Keratinocyte (primary cell): ENCODE measurements at places on chromosomes 7 and 10. TPM values are rescaled to one million over a fixed set of nuclear protein-coding genes. Genes with fewer than 3 reads are reported as not detected.

The SDK1 gene
- 0.66 to 2.0 TPM (median 0.75 TPM) in 3 replicates for polyA plus RNA-seq

The NPSR1 gene
- not detected in 3 replicates for polyA plus RNA-seq

The STMP1 gene
- polyA plus RNA-seq = 16.6 to 30.5 TPM (median 24.8 TPM) in 3 replicates

The PON1 gene
- polyA plus RNA-seq = not detected in 3 replicates

The ZEB1 gene
- polyA plus RNA-seq = 0.32 to 0.96 TPM (median 0.70 TPM) in 3 replicates

The TEX36 gene
- polyA plus RNA-seq = not detected in 3 replicates

GRCh38 chr7:36186359-36187121, 33.5 kb downstream of the EEPD1 start:
- no peak for DNase-seq

DNA sequence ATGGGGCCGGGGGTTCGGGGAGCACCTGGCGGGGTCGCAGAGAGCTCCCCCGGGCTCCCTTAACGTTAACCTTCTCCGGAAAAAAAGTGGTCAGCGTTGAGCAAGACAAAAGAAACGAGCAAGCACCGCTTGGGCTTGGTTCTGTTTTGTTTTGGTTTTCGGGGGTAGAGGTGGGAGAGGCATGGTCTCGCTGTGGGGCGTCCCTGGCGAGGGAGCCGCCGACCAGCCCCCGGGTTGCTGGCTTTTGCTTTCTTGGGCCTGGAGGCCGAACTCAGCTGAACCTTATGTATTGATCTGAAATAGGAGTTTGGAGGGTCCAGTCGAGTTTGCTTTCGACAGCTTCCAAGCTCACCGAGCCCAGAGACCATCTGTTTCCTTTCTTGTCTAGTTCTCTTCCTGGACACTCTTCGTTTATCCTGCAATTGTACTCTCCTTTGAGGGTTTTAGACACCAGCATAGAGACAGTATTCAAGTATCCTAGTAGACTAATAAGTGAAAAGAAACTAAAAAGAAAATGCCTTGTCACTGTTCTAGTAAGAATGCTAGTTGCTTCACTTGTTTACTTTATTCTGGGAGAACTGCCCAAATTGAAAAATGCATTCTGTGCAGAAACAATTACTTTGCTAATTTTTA, 980 bp downstream of the FHIP2A start:
- DNase-seq = no peak

DNA sequence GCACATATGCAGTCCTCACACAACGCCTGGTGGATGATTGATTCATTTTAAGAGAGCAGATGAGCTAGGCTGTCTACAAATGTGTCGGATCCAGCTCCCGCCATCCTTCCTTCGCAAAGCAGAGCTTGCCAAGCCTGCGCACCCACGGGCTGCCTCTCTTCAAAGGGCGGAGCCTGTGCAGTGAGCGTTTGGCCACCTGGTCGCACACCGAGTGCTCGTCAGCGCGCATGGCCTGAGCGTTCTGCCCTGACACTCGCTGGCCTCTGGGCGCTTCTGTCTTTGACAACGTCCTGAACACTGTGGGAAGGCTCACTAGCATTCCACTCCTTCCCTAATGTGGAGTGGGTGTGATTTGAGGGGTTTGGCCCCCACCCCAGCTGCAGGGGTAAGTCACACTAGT, 47.1 kb upstream of the TMEM72 start:
- no peak for DNase-seq

DNA sequence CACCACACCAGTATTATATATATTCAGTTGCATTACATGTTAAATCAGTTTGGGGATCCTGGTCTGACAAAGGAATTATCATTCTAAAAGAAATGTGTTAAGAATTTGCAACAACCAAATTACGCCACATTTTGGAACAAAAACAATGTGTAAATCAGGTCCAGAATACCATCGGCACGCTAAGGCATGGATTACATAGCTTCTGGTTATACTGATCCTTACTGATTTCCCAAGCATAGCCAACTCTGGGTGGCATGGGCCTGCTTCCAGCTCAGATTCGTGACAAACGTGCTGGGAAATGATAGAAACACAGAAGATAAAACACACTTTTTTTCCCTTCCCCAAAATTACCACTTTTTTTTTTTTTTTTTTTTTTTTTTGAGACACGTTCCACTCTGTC, 660.0 kb downstream of the SORCS1 start:
- no peak for DNase-seq

DNA sequence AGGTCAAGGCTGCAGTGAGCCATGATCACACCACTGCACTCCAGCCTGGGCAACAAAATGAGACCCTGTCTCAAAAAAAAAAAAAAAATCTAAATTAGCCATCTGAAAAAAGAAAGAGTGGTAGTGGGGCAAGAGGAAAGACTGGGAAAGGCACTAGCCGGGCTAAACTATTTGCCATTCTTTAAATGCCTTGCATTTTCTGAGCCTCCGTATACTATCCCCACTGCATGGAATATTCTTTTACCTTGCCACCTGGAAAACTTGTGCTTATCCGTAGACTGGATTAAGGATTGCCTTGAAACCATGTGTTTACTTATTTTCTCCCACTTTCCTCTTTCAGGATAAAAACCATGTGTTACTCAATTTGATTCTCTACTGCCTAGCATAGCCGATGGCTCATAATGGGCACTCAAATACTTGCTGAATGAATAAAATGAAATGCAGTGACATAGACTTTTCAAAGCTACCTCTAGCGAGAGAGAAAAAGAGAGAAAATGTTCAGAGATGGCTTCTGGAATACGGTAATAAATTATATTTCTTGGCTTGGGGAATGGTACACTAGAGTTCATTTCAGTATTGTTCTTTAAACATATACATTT, 30.6 kb downstream of the HYCC1 start:
- no peak for DNase-seq

- DNase-seq = no peak
These were observed 4.1 kb downstream of the PPIF start for GRCh38 chr10:79351332-79351731.

GRCh38 chr7:149865437-149865836, 8.3 kb upstream of the ATP6V0E2 start:
- no peak for DNase-seq

DNA sequence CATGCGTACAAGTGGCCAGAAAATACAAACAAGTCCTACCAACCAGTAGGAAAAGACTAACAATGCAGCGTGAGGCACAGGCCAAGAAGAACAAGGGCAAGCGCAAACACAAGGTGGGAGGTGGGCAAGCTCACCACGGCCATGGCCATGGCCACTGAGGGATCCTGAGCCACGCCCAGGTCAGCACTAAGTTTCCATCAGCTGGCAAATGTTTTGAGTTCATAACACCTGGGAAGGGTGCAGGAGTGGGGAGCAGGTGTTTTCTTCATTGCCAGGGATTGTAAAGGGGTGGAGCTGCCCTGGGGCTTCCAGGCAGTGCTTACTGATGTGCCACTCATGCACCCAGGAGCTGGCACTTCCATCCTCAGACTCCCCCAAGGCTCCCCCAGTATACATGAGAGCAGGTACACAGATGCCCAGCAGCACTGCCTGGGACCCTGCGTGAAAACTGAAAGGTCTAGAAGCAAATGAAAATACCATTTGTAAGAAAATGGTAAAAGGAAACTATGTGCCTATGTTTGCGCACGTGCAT, 139.2 kb upstream of the RET start:
- DNase-seq = no peak

DNA sequence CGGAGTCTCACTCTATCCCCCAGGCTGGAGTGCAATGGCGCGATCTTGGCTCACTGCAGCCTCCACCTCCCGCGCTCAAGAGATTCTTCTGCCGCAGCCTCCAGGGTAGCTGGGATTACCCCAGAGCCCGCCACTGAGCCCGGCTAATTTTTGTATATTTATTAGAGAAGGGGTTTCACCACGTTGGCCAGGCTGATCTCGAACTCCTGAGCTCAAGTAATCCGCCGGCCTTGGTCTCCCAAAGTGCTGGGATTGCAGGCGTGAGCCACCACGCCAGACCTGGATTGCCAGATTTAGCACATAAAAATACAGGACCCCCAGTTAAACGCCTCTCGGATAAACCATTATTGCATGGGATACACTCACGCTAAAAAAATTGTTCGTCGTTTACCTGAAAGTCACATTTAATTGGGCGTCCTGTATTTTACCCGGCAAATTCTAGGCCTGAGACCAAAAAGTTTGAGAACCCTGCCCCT, 375 bp upstream of the GATAD1 start:
- DNase-seq = no peak

- DNase-seq = no peak
These were observed 160.4 kb downstream of the CAMK1D start for GRCh38 chr10:12509794-12510100.

DNA sequence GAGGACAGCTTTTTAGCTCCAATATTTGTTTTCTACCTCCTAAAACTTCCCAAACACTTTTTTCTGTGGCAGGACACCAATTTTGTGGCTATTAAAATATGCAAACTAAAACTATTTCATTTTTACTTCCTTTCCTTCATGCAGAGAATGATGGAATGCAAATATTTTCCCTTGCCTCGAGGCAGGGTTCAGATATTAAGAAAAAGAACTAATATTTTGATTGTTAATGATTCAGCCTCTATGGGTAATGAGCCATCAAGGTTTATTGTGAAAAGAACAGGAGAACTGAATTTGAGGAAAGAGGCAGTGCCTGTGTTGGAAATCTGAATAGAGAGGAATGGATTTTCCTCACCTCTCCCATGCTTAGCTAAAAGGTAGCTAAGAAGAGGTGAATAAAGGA, 43.1 kb upstream of the CASD1 start:
- no peak for DNase-seq

GRCh38 chr7:51591223-51591622, 274.6 kb upstream of the COBL start:
- no peak for DNase-seq

DNA sequence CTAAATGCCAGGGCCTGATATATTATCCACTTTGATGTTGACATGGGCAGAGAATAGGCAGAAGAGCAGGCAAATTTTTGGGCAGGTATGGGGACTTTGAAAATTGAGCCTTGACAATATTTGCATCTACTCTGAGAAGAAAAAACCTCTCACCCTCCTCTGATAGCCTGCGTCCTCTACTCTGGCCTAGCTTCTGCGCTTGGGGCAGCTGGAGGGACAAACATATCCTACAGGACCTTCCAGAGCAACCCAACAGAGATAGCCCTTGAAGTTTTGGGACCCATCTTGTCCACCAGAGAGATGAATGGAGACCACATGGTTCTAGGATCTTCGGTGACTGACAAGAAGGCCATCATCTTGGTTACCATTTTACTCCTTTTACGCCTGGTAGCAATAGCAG, at the start of gene TAS2R60:
TSS of gene TAS2R60 (plus strand) at position 301 of the 400 bp plus-strand sequence. CDS start at position 301, 0 bp downstream.
- DNase-seq = no peak

- no peak for DNase-seq
These were observed 100.7 kb upstream of the PODXL start for GRCh38 chr7:131656980-131657723.
